ENCODE measurements at places on chromosomes 11 and 22.

GRCh38 chr11:113647108-113647507 lies 59.0 kb downstream of the TMPRSS5 start:
- DNase-seq, result no peak

DNA sequence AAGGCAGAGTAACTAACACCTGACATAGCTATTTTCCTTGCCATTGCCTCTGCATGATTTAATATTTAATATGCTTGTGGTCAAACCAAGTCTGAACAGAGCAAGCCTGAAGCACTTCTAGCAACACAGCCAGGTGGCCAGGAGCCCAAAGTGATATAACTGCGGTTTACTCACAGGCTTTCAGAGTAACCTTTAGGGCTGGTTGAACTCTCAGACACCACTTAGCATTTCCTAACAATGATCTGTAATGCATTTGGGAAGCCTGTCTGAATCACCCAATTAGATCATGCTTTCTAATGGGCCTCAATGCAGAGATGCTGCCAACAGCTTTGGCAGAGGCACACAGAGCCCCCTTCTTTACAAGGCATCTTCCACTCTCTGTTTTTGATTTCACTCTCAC lies 96.1 kb downstream of the FDX1 start:
- DNase-seq, result no peak

DNA sequence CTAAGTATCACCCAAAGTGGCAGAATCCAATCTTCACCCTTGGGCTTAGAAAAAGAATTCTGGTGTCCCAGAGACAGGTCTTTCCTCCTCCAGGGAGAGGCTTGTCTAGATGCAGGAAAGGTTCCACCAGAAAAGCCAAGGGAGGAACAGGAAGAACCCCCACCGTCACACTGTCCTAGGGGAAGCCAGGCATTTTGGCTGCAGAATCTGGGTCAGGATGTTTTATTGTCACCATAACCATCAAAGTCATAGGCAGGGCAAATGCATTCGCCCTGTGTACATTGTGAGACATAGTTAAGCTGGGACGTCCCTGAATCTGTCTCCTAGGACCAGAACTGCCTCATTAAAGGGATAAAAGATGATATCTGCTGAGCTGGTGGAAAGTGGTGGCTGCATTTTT lies 590.5 kb downstream of the OPCML start:
- DNase-seq, result no peak

DNA sequence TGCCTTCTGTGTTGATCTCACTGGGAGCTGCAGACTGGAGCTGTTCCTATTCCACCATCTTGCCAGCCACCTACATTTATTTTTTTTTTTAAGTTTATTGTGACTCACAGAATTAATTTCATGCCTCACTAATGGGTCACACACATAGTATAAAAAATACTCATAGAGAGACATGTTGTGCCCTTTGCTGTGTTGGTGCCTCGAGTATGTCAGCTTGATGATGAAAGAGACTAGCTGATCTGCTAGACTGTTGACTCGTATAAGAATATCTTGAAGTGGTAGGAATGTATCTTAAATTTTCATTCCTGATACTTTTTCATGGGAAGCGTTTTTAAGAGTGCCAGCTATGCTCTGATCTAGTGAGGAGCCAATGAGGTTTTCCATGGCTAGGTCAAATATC lies 28.6 kb upstream of the AMPD3 start:
- DNase-seq, result no peak

GRCh38 chr22:30864441-30865420 lies 103.8 kb downstream of the MORC2 start:
- no peak for DNase-seq

DNA sequence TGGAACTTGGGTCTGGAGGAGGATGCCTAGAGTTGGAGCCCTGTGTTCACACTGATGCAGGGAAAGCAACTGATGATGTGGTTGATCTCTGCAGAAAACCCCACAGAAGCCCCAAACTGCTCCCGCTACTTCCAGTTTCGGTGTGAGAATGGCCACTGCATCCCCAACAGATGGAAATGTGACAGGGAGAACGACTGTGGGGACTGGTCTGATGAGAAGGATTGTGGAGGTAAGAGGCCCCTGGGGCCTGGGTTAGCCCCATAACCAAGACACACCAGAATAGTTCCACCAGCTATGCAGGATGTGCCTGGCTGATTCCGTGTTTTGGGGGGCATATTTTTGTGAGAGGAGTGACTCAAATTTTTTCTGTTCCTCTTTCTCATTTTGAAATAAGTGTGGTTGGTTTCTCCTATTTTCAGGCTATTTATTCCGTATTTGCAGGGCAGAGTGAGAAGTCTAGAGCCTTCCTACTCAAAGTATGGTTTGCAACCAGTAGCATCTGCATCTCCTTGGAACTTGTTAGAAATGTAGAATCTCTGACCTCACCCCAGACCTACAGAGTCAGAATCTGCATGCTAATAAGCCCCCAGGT lies 137.3 kb upstream of the SORL1-AS1 start:
- no peak for DNase-seq

GRCh38 chr11:117822074-117823033 lies 2.2 kb downstream of the FXYD2 start:
- DNase-seq, result no peak

DNA sequence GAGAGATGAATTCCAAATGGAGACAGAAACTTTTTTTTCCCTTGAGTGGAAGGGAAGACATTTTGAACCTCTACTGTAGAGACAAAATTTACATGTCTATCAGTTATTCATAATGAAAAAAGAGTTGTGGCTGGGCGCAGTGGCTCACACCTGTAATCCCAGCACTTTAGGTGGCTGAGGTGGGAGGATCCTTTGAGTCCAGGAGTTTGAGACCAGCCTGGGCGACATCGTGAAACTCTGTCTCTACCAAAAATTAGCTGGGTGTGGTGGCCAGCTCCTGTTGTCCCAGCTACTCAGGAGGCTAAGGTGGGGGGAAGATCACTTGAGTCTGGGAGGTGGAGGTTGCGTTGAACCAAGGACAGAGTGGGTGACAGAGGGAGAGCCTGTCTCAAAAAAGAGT lies 4.1 kb downstream of the EED start:
- no peak for DNase-seq

- DNase-seq, result no peak
Measured at GRCh38 chr11:1291295-1292017, 18.0 kb downstream of the TOLLIP start.

- DNase-seq, result no peak
Measured at GRCh38 chr11:30045144-30045543, 28.3 kb upstream of the KCNA4 start.

DNA sequence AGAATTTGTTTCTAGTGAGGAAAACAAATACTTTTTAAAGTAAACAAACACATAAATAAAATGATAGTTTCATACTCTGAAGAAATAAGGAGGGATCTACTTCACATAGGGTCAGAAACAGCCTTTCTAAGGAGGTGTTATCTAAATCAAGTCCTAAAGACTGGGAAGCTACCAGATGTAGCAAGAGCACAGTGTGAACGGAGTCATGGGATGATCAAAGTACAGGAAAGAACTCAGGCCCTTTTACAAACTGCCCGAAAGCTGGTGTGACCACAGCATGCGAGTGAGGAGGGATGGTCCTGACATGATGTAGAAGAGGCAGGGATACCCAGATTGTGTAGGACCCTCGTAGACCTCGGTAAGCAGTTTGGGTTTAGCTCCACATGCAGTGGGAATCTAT lies 102.8 kb downstream of the ARHGAP32 start:
- no peak for DNase-seq

DNA sequence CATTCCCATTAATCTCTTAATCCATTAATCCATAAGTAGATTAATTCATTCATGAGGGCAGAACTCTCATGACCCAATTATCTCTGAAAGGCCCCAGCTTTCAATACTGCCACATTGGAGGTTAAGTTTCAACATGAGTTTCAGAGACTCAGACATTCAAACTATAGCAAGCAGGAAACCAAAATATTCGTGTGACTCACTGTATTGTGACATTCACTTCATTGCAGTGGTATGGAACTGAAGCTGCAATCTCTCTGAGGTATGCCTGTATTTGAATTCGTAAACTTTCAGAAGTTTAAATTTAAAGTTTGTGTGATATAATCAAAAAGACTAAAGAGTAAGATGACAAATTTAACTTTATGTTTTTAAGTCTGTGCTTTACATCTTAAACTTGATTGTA lies 2.9 kb upstream of the OR52J3 start:
- DNase-seq, result no peak

DNA sequence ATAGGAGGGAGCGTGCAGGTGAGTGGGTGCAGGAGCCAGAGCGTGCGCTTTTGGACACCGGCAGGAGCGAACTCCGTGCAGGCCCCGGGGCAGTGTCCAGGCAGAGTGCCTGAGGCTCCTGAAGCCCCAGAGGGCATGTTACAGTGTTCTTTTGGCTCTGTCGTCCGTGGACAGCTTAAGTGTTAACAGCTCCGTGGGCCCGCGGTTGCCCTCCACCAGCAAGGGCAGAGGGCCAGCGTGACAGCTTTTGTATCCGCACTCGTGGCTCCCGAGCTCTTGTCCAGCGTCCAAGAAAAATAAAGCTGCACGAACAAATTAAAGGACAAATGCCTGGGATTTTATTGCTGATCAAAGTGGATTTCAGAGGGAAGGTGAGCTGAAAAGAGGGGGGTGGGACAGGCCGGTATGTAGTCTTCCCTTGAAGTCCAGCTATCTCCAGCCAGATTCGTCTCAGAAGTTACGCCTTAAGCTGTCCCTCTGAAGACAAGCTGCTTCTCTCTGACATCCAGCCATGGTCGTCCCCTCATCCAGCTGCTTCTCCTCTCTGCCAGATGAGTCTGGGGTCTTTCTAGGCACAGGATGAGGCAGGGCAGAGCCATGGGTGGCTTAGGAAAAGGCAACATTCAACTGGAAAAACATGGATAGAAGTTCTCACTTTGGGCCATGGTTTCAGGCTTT lies 968 bp upstream of the TMEM109 start:
- DNase-seq, result no peak

DNA sequence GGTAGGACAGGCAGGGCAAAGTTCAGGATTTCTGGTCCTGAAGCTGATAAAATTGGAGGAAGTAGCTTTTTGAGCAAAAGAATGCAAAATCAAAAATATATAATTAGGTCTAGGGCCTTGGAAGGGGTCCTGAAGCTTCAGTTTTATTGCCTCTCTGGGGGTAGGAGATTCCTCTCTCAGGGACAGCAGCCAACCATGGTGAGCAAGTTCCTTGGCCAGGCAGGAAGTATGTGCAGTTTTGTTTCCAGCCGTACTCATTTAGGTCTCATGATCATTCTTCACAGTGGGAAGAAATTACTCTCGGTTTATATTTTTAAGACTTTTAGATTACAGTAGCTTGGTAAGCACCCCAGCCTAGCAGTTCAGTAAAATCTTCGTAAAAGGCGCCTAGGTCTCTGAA lies 2.9 kb upstream of the RAB38 start:
- no peak for DNase-seq

DNA sequence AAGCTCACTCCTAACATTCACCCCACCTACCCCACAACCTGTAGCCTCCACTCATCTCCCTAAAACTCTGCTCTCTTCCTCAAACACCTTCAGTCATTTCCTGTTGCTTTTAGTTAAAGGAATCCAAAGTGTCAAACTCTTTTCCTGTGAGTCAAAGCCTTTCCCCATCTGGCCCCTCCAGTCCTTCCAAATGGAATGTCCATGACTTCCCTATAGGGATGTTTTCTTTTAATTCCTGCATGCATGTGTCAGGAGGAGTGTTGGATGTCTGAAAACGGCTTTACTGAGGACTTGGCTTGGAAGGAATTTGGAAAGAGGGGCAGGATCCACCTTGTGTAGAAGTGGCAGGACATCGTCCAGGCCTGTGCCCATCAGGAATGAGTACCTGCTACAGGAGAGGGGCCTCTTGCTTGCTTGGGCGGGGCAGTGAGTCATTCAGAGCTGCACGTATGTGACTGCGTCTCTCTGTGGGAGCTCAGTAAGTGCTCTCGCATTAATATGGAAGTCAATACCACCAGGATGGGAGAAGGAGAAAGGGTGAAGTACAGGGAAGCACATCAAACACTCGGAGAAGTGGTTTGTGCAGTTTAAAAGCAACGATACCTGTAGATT lies 491.9 kb downstream of the OPCML start:
- no peak for DNase-seq

GRCh38 chr11:119406005-119406404 lies 17.0 kb downstream of the THY1 start:
- DNase-seq, result no peak

GRCh38 chr11:36400766-36401455 lies 104.8 kb downstream of the PRR5L start:
- no peak for DNase-seq

DNA sequence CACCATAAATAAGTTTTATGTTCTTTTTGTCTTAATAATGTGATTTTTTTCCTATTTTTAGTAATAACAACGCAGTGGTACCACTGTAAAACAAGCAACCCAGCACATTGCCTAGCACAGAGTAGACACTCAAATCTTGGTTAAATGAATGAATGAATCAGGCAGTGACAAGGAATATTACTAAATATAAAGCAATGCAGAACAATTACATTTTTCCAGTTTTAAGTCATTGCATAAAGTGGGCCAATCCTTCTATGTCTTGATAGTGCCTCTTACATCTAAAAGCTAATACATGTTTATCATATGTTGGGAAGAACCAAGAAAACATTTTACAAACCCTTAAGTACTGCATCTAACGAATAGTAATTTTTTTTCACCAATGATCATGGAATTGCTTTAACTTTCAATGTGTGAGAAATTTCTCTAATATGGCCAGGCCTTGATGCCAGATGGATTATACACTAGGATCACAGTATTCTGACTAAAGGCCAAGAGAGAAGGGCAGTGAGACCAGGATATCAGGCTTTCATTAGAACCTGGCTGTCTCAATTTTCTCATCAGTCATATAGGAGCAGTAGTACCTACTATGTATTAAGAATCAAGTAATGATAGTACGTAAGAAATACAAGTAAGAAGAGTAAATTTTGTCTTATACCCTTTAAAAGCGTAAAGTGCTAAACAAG lies 88.5 kb downstream of the TRIM44 start:
- DNase-seq, result no peak

GRCh38 chr11:80727315-80727714 lies 1286.5 kb upstream of the TENM4 start:
- no peak for DNase-seq

GRCh38 chr22:37844904-37845329 lies 783 bp upstream of the ANKRD54 start:
- DNase-seq, result no peak

DNA sequence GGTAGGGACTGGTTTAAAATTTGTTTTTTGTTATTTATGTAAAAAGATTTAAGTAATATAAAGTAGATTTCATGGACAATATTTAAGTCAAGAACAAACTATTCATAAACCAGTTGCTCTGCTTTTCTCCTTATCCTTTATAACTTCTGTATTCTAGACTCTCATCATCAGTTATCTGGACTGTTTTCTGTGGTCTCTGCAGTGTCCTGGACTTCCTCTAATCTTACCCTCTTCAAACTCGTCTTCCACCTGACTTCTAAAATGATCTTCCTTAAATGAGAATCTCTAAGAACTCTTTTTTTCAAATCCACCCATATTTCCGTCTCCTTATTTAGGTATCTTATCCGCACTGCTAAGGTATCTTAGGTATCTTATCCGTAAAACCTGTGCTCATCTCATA lies 8.1 kb downstream of the RRM1 start:
- no peak for DNase-seq

DNA sequence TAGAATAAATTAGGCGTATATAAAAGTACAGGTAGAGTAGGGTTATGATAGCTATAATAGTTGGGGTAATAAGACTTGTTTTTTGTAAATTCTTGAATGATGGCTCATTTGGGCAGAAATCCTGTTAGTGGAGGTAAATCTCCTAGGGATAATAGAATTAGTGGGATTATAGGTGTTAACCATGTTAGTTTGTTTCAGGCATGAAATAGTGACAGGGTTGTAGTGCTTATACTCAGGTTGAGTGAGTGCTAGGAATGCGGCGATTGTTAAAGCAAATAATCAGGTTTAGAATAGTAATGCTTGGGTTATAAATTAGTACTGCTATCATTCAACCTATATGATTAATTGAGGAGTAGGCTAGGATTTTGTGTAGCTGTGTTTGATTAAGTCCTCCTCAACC lies 297.1 kb downstream of the DYNC2H1 start:
- no peak for DNase-seq
